Hepatic stellate cell (primary cell): ENCODE measurements at places on chromosomes 3 and 15.

DNA sequence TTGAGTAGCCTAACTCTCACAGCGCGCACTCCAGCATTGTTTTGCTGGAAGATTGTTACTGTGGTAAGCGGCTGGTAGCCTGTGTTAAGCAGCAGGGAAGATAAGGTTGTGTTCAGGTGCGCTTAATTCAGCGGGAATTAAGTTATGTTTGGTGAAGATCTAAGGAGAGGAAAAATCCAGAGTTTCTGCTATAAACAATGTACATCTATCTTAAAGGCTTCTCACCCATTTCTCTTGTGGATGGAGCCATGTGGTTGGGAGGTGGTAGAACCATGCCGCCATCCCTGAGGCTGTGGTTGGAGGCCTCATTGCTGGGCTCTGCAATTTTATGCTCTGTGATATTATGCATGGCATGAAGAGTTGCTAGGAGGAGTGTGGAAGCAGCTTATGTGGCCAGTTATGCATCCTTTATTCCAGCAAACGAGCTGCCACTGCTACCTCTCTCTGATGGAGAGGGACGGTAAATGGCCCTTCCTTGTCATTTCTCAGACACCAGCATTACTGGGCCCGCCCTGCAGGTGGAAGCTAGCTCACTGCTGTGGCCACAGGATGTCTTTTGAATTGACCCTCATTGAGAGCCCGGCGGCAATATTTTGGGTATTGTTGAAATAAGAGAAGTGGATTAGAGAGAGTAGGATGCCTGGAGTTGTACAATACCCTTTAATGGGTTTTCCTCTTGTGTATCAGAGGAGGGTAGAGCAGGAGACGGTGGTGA lies 1.3 kb downstream of the MINAR1 start:
- DNase-seq = no peak

DNA sequence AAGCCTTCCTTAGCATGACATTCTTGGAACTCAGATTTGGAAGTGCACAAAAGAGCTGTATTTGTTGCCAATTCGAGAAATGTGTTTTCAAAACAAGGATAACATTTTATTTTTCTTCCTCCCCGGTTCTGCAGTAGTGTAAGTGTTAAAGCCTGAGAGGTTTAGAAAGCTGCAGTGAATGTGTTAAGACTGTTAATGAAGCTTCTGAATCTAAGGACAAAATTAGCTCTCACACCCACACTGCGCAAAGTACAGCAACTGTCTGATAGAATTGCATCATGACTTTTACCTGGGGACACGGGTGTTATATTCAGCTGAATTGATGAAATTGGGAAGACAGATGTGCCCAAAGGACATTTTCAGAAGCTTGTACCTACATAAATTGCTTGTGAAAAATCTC lies 344.4 kb downstream of the CADM2 start:
- no peak for DNase-seq

DNA sequence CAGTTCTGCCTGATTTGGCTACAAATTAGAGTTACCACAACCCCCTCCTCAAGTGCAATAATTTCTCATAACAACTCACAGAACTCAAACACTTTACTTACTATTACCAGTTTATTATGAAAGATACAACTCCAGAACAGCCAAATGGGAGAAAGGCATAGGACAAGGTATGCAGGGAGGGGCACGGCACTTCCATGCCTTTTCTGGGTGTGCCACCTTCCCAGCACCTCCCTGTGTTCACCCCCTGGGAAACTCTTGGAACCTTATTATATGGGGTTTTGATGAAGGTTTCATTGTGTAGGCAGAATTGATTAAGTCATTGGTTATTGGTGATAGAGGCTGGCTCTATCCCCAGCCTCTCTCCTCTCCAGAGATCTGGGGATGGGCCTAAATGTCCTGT lies 66.6 kb upstream of the RAP2B start:
- no peak for DNase-seq

DNA sequence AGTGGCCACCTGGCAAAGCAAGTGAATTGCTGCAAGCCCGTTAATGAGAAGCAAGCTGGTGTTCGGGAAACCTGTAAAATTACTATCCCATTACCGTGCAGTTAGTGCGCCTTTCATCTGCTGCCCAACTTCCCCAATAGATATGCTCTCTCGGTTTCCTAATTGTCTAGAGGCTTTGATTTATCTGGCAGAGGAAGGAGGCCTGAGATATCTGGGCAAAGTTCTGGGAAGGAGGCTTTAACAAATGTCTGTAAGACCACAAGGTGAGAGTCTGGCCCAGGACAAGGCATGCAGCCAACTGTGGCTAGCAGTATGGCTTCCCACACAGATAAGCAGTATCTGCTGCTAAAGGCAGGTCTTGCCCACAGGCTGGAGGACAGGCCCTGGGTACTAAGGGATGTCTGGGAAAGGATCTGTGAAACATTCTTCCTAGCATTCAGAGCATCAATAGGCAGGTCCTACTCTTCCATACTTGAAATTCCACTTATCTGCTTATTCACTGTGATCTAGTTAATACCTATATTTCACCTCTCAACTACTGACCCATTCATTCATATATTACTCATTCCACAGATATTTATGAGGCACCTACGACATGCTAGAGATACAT lies 130.0 kb upstream of the SLC2A2 start:
- DNase-seq = no peak

GRCh38 chr3:16205156-16205870 lies 30.8 kb downstream of the GALNT15 start:
- DNase-seq = no peak
